Stimulated activated CD4-positive, alpha-beta T cell treated with anti-CD3 and anti-CD28 coated beads, Interleukin-15, amount 100 ng/mL, for 1 hour (primary cell): ENCODE measurements at places on chromosomes 1 and 21.

- DNase-seq: no peak
Observed at GRCh38 chr1:56915960-56916359, 49.9 kb downstream of the C8B start.

DNA sequence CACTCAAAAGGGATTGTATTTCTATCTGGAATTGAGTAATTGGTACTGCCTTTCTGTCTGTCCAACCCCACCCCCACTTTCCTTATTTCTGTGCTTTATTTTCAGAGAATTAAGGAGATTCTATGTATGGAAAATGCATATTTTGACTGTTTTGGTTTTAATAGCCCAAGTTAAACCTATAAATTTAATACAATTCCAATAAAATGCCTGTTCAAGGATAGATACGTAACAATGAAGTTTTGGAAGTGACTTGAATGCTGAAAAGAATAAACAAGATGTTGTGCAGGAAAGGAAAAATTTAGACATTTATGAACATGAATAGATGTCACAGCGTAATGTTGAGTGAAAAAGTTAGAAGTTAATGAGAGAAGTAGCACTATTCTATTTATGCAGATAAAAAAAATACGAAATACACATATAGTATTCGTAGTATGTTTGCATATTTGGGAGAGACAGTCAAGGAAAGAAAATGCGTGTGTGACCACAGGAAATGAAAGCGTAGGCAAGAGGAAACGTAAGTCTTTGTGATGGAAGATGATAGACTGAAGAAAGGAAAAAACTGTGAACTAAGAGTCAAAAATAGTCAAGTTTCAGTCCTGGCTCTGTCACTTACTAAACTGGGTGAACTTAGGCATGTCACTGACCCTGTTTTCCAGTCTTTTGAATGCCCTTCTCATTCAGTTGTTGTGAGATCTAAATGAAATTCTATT, 62.1 kb downstream of the MEF2D start:
- DNase-seq: no peak

DNA sequence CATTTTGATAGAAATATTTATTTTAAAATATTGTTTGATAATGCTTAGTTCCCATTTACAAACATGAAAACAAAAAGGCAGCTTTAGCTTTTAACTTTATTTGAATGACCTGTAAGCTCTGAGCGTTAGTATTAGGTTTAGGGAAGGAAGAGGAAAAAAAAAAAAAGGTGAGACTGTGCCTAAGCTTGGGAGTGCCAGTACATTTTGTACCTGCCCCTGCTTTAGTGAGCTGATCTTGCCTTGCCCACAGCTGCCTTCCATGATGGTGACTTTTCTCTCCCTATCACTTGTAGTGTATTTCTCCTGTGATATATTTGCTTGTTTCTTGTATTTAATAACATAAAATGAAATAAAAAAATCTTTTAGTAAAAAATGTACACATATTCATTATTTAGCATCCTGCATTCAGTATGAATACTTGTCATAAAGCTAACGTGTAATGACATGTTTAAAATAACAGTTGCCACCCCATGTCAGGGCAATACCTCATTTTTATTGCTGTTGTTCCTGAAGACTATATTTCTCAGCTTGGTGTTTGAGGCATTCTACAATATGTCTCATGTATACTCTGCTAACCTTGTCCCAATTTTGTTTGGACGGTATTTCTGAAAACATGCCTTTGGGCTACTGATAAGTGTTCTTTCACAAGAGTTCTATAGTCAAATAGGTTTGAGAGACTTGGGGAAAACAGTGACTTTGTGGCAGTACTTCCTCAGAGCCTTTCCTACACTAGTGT, 76.3 kb downstream of the NEK7 start:
- no peak for DNase-seq

DNA sequence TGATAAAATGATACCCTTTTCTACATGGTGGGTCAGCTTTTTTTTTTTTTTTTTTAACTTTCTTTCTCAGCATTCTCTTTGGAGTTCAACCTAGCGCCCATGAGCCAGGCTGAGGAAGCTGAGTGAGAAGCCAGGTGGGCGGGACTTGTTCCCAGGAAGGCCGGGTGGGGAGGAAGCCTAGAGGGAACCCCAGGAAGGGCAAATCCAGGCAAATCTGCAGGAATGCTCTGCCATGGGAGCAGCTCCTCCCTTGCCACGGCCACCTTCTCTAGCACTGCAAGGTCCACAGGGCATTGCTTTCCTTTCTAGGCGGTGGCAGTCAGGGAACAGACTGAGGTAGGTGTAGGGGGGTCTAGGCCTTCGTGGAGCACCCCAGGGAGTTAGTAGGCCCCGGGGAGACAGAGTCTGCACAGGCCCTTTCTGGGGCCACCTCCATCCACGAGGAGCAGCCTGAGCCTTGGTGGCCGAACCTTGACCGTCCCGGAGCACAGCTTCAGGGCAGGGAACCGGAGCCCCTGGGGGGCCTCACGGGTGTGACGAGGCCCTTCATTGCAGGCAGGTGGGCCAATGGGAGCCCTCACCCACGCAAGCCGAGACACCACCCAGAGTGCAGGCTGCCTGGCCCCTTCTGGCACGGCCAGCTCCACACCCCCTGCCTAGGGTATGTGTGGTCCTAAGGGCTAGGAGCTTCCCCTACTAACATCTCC, 18.2 kb upstream of the CCDC27 start:
- no peak for DNase-seq

DNA sequence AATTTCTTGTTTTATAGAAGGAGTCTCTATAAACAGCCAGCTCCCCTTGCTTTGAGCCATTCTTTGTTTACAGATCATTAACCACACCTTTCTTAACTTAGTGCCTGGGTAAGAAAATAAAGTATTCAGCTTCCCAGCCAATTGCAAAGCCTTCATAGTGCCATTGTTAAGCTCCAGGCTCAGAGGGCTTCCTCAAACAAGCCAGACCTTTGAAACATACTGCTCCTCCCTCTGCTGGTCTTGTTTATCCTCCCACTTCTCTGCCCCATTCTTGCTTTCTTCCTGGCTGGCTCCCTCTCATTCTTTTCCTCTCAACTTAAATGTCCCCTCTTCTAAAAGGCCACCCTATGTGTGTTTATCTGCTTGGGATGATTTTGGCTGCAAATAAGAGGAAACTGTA, 319.4 kb upstream of the ST6GALNAC5 start:
- no peak for DNase-seq

GRCh38 chr1:169360415-169360814, 7.2 kb downstream of the NME7 start:
- no peak for DNase-seq

DNA sequence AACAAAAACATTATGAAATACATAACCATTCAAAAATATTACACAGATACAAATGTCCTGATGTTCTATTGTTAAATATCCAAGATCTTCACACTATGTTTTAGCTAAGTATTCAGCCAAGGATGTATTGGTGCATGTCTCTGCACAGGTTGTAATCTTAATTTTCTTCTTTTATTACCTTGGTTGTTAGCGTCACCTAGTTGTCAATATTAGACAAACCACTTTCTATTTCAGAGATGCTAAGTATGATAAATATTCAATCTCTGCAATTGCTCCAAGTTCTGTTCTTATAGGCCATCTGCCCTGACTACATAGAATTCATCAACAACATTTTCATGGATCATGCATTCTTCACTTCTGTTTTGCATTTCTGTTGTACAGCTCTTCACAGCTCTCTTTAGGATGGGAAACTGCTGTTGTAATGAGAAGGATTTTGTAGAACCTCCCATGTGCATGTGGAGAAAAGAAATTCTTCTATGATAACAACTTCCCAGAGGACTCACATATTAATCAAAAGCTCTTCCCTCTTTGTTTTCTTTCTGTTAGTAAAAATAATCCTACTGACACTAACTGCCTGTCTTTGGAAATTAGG, 380.1 kb downstream of the NUF2 start:
- DNase-seq: no peak

GRCh38 chr21:42306366-42307035, 8.7 kb downstream of the TFF3 start:
- no peak for DNase-seq

DNA sequence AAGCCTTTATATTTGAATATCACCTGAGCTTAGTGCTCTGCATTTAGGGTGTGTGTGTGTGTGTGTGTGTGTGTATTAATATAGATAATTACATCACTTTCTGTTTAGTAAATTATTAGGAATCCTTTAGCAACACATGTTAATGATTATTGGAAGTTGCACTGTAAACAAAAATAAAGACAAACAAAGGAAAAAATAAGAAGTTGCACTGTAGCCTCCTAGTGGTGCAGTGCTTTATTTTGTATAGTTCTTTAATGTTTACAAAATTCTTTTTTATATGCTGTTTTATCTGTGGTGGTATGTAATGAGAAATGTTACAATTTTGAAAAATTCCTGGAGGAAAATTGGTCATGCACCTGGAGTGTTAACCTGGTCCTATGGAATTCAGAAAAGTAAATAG, 69.2 kb downstream of the UBE4B start:
- no peak for DNase-seq

GRCh38 chr1:172964864-172965263, 85.9 kb downstream of the TNFSF18 start:
- DNase-seq: no peak

DNA sequence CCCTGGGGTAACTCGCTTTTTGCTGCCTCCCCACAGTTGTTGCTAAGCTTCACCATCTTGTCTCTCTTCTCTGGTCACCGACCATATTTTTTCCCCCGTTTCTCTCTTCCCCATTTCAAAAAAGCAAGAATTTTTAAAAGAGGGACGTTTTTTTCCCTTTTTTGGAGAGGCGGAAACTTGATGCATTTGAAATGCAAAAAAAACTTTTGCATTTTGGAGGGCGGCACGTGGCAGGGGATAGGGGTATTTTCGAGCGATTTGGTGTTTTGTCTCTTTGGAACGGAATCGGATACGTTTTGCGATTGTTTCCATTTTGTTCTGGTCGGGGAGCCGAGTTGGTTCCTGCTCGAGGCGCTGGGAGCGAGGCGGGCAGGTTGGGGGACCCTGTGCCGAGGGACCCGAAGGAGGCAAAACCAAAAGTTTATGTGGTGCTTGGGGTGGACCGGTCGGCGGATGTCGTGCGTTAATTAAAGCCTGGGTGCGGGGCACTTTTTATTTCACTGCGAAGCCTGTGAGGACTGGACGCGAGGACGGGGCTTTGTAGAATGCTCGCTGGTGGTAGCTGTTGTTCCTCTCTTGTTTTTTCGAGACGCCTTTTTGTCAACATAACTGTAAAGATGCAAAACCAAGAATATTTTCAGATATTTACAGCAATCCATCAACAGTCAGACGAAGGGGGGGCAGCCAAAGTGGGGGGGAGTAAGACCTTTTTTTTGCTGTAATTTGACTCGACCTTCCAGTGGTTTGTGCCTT, 884 bp downstream of the H3-3A start:
- DNase-seq: no peak

DNA sequence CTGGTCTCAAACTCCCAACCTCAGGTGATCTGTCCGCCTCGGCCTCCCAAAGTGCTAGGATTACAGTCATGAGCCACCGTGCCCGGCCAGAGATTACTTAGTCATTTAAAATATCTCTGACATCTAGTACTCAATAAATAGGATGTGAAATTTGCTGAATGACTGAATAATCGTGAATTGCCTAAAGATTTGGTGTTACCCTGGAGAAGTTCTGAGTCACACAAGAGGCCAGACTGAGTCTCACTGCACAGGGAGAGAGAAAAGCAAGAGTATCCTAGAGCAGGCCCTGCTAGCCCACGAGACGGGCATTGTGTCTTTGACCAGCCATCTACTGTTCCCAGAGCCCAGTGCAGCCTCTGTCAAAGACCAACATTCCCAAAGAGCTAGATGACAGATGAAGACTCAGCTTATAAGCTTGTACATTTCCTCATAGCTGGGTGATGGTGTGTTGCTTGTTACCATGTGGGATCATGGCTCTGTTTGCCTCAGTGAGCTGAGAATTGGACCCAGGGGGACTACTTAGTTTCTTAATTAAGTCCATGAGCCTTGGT, 5.6 kb upstream of the EIF4G3 start:
- no peak for DNase-seq

- no peak for DNase-seq
Observed at GRCh38 chr1:225822655-225823403, 12.9 kb downstream of the EPHX1 start.

GRCh38 chr1:183996040-183996384, 41.5 kb downstream of the COLGALT2 start:
- no peak for DNase-seq

DNA sequence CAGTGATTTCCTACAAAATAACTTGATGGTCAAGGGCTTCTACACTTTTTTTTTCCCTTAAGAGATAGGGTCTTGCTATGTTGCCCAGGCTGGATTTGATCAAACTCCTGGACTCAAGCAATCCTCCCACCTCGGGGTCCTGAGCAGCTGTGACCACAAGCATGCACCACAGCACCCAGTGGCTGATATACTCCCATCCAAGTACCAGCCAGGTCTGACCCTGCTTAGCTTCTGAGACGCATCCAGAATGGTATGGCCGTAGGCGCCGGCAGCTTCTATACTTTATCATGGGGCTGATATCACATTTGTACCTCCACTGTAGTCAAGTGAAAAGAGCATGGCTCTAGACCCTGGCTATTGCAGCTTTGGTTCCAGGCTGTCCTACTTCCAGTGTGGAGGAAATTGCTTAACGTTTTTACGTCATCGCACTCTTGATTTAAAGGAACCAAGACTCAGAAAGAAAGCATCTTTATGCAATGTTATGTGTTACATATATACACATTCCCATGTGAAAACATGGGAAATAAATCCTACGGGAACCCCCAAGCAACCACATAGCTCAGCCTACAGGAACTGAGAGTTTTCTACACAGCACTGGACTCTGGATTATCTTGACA, 39.5 kb downstream of the PDPN start:
- no peak for DNase-seq

DNA sequence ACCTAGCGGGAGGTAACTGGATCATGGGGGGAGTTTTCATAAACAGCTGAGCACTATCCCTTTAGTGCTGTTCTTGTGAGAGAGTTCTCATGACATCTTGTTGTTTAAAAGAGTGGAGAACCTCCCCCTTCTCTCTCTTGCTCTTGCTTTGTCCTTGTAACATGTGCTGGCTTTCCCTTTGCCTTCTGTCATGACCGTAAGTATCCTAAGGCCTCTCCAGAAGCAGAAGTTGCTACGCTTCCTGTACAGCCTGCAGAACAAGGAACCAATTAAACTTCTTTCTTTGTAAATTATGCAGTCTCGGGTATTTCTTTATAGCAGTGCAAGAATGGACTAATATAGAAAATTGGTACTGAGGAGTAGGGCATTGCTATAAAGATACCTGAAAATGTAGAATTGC, 515.6 kb downstream of the NEGR1 start:
- no peak for DNase-seq

GRCh38 chr1:204221271-204221670, 7.5 kb upstream of the GOLT1A start:
- no peak for DNase-seq

GRCh38 chr1:183898001-183898396, 93.1 kb downstream of the RGL1 start:
- no peak for DNase-seq

DNA sequence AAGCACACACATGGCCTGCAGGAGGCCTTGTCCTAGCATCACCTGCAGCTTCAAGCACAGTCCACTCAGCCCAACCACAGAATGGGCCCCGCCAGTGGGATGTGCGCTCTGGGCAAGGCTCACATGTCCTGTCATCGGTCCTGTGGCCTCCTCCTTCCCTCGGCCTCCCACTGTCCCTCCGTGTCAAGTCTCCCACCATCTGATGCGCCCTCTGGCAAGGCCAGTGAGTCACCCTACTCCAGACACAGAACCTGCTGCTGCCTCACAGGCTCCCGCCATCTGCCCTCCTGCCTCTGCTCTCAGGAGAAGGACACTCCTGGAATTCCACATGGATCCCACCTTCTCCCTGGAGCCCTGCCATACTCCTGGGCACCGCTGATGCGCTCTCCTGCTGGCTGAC, 14.2 kb downstream of the KCNAB2 start:
- DNase-seq: no peak
